IMR-90 (cell line): ENCODE measurements at places on chromosomes 16 and 17. TPM values are rescaled to one million over a fixed set of nuclear protein-coding genes. Genes with fewer than 3 reads are reported as not detected.

The GRAPL gene
- total RNA-seq = not detected in 2 replicates

The C17orf107 gene
- total RNA-seq = 0.54 and 0.56 TPM in 2 replicates

DNA sequence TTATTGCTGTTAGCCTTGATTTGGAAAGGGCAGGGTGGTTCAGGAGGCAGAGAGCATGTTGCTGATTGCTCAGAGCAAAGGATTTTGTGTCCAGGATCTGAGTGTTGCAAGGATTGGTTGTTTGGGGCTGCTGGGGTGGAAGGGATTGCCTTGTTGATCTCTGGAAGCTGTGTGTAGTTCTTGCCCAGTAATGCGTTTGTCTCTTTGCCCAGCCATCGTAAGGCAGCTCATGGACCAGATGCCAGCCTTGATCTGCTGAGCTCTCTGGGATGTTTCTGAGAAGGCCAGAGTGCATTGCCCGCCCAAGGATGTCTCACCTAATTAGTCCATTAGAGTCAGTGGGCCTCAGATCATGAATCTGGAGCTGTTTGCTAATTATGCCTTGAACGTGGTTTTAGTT is 33.6 kb downstream of the NKD1 start:
- no peak overlapping the region for H3K27ac ChIP-seq
- H3K36me3 ChIP-seq = no peaks in the 10 kb centered on the region

DNA sequence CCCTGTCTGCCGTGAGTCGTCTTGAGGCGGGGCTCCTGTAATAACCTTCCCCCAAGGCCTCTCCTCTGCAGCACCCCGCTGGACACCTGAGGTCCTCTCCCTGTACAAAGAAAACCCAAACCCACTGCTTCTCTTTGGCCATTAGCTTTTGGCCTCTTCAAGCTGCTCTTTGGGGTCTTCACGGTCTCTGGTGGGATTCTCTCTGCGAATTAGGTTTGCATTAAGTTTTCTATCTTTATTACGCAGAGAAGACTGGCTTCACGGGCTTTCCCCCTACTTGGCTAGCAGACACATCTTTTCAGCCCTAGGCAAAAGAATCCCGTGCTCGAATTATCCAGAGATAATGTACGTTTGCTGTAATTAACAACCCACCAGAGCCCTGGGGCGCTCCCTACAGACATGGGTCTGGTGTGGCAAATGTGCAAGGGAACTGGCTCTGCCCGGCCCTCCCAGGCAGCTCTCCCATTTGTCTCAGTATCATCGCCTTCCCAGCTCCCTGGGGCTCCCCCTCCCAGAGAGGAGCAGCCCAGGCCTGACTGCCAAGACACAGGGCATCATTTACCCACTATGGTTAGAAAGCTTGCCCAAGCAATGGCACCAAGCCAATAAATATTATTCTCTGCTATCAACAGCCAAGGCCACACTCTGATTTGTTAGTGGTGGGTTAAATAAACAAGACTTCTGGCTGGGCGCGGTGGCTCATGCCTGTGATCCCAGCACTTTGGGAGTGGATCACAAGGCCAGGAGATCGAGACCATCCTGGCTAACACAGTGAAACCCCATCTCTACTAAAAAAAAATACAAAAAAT is 24.7 kb upstream of the KLHDC4 start:
- H3K4me3 ChIP-seq = no peak overlapping the region
- no peaks in the 10 kb centered on the region for H3K27me3 ChIP-seq
- DNase-seq = peak; percentile 33
- H3K4me1 ChIP-seq = peaks cover 25% of the 10 kb centered on the region
